Stimulated activated memory B cell treated with anti-CD40 and anti-IgM and Interleukin-4, amounts not matched to agents 10 μg/mL and 1 μg/mL and 100 μg/mL, for 72 hours (primary cell): ENCODE measurements at places on chromosomes 1 and 21.
A peak's percentile ranks its signal among the peaks of the same experiment; 100 is the strongest.

GRCh38 chr1:88935522-88936222 is 44.3 kb upstream of the GTF2B start:
- no peak for ATAC-seq

DNA sequence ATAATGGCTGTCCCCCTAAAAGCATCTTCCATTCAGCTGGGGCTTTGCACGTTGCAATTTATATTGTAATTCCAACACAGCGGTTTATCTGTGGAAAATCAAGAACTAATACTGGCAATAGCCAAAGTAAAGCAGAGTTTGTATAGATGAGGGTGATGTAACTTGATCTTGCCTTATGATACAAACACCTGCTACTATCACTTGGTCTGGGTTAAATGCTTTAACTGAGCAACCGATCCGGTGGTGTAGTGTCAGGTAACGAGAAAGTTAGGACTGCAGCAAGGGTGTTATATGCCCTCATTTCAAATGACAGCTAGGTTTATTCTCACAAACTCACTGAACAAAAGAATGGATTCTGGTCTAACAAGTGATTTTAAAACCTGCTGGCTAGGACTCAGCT is 47.3 kb upstream of the PLPPR4 start:
- ATAC-seq: no peak

- ATAC-seq: peak; percentile 59
Observed at GRCh38 chr1:241413386-241413785, 56.4 kb upstream of the RGS7 start.

DNA sequence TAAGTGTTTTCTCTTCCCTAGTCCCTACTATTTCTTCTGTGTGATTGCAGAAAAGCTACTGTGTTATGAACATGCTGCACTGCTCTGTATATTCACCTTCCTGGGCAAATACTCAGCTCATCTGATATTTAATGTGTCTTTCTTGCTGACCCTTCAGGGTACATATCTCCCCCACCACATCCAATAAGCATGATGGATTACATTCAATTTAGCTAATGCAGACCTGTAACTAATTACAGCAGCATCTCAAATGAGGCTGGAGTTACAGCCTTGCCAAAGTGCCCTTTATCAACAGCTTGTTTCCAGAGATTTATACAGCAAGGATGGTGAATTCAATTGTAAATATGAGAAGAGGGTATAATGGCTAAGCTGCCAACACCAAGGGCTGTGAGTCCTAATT is 144.0 kb downstream of the KCNH1 start:
- ATAC-seq: no peak

GRCh38 chr1:75461808-75462325 is 149.0 kb downstream of the SLC44A5 start:
- ATAC-seq: no peak

GRCh38 chr1:13628218-13628617 is 44.6 kb downstream of the PDPN start:
- no peak for ATAC-seq

- ATAC-seq: no peak
Observed at GRCh38 chr1:8662380-8663072, 154.9 kb downstream of the RERE start.

DNA sequence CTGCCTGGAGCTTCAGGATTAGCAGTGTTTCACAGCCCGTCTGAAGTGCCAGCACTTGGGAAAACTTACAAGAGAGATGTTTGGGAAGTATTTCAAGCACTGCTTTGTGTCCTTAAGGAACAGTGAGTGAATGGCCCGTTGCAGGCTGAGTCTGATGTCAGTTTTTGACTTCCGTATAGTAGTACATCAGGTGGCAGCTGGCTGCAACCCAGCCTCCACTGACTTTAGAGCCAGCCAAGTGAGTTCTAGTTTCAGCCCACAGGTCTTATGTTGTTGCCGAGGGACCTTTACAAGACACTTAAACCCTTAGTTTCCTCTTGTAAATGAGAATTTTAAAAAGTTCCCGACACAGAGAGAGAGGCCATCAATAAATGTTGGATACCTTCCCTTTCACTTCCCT is 35.0 kb downstream of the UCK2 start:
- ATAC-seq: no peak

DNA sequence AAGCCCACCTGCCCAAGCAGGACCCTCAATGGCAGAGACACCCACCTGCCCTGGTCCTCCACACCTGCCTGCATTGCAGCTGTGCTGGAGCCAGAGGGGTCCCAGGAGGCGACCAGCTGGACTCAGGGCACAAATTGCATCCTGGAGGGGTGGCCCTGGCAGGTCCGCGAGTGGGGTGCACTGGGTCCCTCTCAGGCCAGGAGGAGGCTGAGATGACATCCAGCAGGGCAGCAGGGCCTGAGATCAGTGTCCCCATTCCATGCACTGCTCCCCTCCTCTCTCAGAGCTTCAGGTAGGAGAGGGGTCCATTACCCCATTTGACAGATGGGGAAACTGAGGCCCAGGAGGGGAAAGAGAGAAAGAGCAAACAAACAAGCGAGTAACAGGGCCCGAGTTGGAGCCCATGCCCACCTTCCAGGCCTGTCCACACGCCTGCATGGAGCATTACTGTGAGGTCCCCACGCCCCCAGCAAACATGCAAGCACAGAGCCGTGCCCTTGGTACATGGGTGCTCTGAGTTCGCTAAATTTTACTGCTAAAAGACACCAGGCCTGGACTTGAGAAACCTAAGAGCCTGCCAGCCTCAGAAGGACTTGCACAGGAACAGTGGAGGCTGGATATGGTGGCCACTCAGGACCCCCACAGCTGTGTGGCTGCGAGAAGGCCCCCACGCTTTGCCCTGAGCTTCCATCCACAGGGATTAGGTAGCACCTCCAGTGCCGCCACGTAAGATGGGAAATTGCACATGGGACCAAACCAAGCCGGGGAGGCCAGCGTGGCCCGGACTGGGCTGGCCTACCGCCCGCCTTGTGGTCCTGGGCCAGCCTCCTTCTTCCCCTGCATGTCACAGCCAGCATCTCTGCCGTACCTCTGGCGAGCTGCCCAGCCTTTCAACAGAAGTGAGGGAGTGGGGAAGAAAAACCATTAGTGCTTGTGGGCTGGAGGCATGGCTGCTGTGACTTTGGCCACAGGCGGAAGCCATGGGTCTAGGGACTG is 7.4 kb downstream of the WNT3A start:
- no peak for ATAC-seq

DNA sequence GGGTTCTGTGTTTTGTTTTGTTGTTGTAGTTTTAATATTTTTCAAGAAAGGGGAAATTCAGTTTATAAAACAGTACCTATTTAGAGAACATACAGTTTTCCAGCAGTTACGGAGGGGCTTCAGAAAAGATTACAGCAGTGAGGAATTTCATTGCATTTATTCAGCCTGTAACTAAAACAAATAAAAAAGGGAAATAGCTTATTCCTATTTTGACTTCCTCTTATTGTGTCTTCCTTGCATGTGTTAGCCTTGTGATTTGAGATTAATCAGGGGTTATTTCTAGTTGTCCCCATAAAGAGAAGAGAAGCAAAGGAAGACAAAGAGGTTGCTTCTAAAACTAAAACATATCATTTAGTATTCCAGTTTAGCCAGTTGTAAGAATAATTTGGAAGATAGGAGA is 35.0 kb downstream of the CTTNBP2NL start:
- ATAC-seq: no peak
